ENCODE measurements at places on chromosomes 12 and 14.

DNA sequence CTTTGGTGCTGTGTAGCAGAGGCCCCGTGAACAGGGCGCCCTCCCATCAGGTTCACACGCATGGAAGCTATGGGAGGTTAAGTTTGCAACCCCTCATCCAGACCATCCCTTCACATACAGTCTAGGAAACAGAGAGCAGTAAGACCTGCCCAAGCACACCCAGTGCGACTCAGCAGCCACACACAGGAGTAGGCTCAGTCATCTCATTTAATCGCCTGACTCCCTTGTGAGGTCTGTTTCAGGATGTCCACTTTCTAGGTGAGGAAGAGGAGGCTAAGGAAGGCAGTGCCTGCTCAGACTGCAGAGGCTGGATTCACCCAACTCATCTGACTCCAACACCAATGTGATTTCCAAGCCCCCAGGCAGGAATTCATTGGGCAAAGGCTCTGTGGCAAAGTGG lies 11.9 kb downstream of the BDKRB1 start:
- no peak for DNase-seq

GRCh38 chr14:97276573-97276972 lies 479.4 kb downstream of the VRK1 start:
- DNase-seq: no peak

- no peak for DNase-seq
These were observed 5.1 kb downstream of the GPRC5D start for GRCh38 chr12:12946686-12947355.

- DNase-seq: no peak
These were observed 456.9 kb downstream of the BCAT1 start for GRCh38 chr12:24491968-24492367.

DNA sequence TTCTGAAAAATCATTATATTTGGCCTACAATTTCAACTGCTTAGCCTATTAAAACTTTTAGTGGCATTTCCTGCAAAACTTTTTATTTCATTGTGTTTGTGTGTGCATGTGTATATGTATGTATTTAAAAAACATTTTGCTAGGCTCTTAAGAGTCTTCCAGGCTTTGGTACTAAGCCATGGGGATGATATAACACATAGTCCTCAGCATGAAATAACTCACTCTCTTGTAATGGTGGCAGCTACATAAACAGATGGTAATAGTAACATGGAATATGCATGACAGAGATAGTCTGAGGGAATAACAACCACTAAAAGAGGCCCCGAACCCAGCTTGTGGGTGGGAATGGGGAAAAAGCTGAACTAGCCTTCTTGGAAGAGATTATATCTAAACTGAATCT lies 141.4 kb downstream of the TTLL5 start:
- DNase-seq: no peak

- DNase-seq: no peak
These were observed 2.2 kb downstream of the ENO2 start for GRCh38 chr12:6916426-6917200.

- DNase-seq: no peak
These were observed 81.9 kb upstream of the MAX start for GRCh38 chr14:65184032-65184764.

DNA sequence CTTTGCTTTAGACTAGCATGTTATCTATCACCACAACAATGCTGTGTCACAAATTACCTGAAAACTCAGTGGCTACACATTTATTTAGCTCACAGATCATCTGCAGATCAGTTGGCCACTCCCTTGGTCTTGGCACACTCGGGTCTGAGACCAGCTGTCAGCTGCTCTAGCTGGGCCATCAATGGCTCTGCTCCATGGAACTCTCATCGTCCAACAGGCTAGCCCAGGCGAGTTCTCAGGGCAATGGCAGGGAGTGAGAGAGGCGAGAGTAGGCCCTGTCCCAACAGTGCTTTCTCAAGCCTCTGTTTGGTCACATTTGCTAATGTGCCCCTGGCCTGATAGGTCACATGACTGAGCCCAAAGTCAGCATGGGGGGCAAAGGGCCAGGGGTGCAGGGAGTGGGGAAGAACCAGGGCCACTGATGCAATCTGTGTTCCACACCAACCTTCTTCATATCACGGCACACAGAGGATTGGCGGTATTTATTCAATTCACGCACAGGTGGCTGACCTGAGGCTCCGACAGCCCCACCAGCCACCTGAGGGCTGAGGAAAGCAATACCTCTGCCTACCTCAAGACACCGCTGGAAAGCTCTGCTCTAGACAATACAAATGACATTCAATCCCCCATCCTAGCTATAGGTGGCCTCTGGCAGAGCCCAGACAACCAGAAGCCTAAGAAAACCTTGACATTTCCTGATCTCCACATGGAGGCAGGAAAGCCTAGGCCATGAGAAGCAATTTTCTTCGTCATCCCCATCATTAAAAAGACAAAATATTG lies 82.5 kb downstream of the NT5DC3 start:
- DNase-seq: no peak

DNA sequence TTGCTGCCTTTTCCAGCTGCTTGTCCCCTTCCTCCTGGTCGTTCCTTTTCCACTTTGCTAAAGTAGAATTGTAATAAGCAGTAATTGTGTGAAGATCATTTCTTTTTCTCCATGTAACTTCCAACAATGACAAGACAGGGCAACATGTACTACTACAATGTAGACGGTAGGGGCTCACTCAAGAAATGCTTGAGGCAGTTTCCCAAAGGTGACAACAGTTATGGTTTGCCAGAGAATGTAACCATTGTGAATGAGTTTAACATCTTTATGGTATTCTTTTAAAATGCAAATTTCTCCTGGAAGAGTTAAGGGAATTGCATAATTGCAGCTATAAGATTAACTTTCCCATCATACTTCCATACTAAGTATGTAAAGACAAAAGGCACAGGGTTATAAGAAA lies 23.8 kb upstream of the PHLDA1 start:
- no peak for DNase-seq

GRCh38 chr14:64234877-64235651 lies 59.1 kb downstream of the ESR2 start:
- no peak for DNase-seq

DNA sequence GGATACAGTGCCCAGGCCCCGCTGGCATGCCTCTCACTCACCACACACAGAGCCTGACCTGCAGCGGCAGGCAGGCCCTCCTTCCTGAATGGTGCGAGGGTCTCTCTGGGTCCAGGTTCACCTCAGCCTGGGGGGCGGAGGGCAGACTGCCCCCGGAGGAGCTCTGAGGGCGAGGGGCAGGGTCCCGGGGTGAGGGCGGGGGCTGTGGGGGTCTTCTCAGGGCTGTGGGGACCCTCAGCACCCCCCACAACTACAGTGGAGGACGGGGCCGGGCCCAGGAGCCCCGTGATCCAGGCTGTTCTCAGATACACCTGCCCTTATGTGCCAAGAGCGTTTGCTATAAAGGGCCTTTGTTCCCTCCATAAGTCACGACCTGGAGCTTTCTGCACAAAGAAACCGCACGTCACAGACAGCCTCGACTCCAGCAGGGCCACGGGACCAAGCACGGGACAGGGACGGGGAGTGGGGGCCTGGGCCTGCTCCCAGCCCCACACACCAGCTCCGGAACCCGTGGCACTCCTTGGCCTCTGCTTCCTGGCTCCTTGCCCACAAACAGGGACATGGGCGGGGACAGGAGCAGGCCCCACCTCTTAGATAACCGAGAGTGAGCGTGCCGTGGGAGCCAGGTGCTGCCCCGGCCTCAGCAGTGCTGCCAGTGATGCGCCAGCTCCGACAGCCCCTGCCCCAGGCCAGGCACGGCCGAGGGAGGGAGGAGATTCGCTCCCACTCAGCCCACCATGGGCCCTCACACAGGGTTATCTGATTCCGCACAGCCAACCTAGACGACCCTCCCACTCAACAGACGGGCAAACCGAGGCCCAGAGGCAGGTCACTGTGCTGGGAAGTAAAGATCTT lies 101.9 kb downstream of the RFLNA start:
- DNase-seq: no peak

DNA sequence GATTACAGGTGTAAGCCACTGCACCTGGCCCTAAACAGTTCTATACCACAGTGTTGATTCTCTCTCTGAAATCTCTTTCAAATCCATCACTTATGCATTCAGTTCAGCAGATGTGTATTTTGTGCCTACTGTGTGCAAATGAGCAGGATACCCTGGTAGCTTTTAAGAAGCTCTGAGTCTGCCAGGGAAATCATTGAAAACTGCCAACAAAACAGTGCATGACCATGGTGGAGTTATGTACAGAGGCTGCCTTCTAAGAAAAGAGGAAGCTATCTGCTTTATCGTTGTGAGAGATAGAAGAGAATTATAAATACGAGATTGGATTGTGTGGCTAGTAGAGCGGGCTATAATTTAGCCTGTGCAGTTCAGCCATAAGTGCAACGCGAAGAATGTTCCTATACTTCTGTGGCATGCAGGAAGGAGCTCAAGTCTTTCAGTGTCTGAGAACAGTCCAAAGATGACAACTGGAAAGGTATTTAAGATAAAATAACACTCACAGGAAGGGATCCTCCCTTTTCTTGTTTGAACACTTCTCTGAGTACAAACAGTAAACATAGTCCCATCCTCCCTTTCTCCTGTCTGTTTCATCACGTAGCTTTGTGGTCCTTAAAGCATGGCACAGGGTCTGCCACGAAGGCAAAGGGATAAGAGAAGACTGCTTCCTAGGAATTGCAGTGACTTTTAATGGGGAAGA lies 4.3 kb downstream of the DIP2B start:
- no peak for DNase-seq

DNA sequence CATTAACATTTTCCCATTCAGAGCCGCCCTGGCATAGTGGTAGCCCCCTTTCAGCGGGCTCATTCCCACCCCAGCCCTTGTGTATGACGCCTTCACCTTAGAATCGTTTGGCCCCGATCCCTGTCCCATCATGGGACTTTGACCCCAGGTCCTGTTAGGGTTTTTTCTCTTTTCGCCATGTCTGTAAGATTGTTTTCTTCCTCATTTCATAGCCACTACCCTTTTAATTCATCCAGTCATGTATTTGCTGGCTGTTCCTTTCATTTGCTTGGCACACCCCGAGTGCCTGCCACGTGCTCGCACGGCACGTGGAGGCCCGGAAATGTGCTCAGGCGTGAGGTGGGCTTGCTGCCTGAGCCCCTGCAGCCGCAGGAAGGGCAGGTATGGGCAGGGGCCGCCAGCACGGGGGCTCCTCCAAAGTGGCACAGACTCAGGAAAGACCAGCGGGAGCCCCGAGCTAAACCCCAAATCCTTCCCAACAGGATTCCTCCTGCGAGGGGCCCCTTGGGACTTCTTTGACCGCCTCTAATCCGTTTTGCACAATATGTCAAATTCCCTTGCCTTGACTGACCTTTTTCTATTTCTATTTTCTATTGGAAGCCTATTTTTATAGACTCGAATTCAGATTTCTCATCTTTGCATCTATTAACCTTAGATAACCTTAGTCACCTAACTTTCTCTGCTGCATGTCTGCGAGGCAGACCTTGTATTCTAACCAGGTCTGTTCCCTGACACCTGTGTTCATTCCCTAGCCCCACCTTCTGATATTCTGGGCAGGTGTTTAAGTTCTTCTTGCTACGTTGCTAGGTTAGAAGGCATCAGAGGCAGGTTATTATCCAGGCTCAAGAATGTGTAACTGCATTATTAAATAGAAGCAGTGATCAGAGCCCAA lies 114.8 kb downstream of the EML1 start:
- DNase-seq: no peak

GRCh38 chr12:68856510-68856909 lies 48.5 kb downstream of the MDM2 start:
- no peak for DNase-seq

DNA sequence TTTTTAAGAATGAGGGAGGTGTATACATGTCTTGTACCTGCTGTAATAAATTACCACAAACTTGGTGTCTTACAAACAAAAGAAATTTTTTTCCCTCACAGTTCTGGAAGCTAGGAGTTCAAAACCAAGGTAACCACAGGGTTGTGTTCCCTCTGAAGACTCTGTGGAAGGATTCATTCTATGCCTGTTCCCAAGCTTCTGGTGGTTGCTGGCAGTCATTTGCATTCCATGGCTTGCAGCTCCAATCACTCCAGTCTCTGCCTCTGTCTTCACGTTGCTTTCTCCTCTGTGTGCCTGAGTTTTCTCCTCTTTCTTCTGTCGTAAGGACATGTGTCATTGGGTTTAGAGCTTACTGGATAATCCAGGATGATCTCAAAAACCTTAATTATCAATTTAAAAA lies 15.4 kb upstream of the ZNF641 start:
- DNase-seq: no peak

- no peak for DNase-seq
These were observed 70.0 kb downstream of the KIF21A start for GRCh38 chr12:39372929-39373328.

- DNase-seq: no peak
These were observed 1103.1 kb downstream of the VRK1 start for GRCh38 chr14:97900196-97900854.

GRCh38 chr14:73796893-73797542 lies 54.6 kb upstream of the PTGR2 start:
- no peak for DNase-seq

- DNase-seq: no peak
These were observed 149.8 kb downstream of the TGFB3 start for GRCh38 chr14:75831952-75832351.

- DNase-seq: peak; percentile 17
These were observed 59.8 kb upstream of the C12orf71 start for GRCh38 chr12:27142101-27142721.

- no peak for DNase-seq
These were observed 3.6 kb upstream of the TMED2 start for GRCh38 chr12:123580772-123581171.

- DNase-seq: no peak
These were observed 702.7 kb downstream of the TMTC2 start for GRCh38 chr12:83389237-83389996.

- DNase-seq: no peak
These were observed 23.8 kb upstream of the CCDC175 start for GRCh38 chr14:59600211-59600945.

DNA sequence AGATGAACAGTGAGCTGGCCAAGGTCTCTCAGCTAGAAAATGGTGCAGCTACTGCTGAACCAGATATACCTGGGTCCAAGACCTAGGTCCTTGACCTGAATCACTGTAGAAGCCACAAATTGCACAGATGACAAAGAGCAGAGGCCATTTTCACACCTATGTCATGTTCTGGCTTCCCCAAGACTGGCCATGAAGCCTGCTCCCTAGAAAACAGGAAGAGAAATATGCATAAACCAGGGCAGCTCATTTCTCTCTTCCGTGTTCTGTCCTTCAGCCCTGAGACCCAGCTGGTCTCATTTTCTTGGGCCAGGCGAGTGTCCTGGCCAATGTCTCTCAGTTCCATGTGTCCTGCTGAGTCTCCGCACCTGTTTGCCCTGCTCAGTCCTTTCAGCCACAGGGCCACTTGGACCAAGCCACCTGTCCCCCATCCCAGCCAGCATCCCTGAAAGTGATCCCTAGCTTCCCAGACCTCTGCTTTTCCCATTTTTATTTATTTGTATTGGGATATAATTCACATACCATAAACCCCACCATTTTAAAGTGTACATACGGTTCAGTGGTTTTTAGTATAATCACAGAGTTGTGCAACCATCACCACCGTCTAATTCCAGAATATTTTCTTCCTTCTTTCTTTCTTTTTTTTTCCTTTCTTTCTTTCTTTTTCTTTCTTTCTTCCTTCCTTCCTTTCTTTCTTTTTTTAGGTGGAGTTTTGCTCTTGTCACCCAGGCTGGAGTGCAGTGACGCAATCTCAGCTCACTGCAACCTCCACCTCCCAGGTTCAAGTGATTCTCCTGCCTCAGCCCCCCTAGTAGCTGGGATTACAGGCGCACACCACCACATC lies 27.0 kb downstream of the P2RX7 start:
- no peak for DNase-seq

Measured in stimulated activated CD4-positive, alpha-beta T cell treated with anti-CD3 and anti-CD28 coated beads, Interleukin-4, amount 100 ng/mL, for 48 hours (primary cell).